ENCODE measurements at places on chromosomes 4 and X.

DNA sequence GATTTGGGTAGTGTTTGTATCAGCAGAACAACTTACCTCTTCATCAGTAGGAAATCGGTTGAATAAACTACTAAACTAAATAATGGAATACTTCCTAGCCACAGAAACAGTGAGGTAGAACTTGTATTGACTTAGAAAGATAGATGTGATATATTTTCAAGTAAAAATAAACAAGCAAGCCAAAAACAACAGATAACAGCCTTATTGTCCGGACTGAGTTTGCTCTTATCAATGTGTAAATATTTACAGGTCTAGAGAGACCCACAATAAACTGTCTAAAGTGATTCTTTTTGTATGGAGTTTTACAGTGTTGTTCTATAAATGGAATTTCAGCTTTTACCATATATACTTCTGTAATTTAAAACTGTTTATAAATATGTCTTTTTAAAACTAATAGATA lies 721.8 kb downstream of the ADGRL3 start:
- no peak for DNase-seq

- no peak for DNase-seq
Observed at GRCh38 chr4:129246910-129247461, 151.0 kb downstream of the C4orf33 start.

DNA sequence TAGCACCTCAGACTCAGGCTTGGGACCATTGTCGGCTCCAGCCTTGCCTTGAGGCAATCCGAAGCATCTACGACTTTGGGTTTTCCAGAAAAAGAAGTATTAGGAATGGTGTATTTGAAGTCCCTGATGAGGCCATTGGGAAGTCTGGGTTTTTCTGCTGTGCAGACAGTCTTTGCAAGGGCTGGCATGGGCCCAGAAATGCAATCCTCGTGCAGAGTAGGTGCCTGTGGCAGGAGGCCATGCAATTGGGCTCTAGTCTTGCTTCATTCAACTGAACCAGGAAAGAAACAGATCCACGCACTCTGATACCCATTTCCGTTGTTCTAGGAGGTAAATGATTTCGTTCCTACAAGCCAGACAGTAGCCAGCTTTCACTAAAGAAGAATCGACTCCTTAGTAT lies 12.4 kb downstream of the ZFP92 start:
- no peak for DNase-seq

DNA sequence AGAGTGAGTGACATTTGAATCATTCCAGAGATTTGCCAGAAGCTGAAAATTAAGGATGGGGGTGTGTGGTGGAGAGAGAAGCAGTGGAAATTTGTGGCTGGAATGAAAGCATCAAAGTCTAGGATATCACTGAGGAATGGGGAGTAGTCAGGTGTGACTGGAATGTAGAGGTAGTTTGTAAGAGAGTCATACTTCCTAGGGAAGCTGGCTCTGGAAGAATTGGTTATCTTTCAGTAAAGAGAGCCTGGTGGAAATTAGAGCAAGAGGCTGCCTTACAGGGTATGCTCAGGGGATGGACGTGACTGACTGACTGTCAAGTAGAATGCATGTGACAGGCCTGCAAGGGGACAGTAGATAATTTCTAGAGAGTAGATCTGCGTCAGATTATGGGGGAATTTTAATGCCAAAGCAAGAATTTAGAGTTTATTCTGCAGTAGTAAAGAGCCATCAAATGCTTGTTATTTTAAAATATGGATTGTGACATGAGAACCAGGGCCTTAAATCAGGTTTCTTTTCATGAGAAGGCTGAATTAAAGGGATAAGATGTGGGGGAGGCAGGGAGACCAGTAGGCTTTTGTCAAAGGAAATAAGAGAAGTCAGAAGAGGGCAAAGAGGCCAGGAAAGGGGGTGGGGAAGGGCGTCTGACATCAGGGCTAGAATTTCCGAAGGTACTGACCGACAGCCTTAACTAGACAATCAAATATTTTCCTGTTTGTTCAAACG lies 109.9 kb downstream of the AFF1 start:
- DNase-seq, result no peak

DNA sequence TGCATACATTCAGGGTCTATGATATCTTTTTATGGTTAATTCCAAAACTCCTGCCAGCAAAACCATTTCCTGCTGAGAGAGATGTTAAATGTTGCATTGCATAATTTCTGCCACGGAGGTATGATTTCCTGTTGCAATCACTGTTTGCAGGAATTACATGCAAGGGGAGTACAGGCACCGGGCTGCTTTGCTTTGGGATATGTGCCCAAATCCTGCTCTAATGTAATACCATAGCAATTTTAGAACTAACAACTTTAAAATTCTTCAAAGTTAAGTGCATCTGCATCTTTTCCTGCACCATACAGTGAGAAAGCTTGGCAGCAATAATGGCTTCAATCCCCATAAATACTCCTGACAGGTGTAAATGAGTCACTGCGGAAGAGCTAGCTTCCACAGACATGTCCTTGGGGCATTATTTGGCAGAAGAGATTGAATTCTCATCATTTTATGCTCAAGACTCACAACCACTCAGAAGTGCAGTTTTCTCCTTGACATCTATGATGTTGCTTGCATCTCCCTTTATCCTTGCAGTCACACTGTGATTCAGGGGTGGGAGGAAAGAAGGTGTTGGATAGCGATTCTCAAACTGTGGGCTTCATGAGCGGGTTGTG lies 29.6 kb downstream of the TRIM2 start:
- DNase-seq, result no peak

DNA sequence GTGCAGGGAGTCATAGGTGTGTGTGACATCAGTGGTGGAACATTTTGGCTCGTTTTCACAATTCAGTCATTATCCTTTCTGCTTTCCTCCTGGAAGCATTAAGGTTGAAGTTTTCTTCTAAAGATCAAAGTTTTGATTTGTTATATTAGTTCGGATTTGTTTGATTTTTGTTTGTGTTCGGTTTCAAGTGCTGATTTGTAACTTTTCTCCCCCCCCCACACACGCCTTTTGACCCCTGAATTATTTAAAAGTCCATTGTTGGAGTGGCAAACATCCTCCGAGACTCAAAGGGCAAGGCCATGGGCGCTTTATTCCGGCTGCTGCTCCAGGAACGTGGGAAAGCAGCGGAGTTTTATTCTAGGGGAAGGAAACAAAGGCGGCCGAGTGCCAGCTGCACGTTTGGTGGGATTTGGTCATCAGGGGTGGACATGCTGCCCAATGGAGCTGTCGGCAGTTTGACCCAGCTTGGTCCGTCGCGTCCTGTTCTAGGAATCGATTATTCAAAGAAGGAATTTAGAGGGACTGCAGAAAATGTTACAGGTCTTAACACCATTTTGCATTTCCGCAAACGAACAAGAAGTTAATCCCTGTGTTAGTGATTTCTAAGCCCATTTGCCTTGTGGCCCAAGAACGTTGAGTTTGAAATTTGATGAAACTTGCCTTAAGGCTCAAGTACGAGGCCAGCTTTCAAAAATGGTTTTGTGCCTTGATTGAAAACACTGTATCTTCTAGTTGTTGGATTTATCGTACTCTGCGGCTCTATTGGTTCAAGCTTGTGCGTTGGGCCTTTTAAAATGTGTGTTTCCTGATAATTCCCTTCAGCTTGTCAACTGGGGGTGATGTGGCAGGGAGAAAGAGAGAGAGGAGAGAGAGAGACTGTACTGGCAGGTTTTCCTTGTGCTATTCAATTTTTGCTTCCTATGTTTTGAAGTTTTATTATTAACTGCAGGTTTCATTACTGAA lies 565 bp upstream of the ZNF41 start:
- no peak for DNase-seq

- DNase-seq, result no peak
Observed at GRCh38 chrX:29315931-29316330, 728.7 kb downstream of the IL1RAPL1 start.

- DNase-seq, result no peak
Observed at GRCh38 chrX:16868920-16869319, 1.2 kb downstream of the RBBP7 start.

DNA sequence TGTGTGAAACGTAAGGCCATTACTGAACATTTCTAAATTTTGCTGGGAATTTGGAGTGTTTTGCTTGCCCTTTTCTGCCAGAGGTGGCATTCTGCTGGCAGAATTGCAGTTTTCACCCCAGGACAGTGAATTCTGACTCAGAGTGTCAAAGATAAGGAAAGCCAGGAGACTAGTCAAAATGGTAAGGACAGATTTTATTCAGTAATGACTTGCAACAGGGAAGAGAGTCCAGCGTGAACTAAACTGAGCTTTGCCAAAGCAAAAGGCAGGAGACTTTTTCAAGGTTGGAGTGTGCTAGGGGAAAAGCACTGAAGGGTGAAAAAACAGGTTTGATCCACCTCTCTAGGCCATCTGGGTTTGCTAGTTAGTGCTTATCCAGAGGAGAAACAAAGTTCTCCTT lies 19.4 kb downstream of the MRFAP1 start:
- no peak for DNase-seq

DNA sequence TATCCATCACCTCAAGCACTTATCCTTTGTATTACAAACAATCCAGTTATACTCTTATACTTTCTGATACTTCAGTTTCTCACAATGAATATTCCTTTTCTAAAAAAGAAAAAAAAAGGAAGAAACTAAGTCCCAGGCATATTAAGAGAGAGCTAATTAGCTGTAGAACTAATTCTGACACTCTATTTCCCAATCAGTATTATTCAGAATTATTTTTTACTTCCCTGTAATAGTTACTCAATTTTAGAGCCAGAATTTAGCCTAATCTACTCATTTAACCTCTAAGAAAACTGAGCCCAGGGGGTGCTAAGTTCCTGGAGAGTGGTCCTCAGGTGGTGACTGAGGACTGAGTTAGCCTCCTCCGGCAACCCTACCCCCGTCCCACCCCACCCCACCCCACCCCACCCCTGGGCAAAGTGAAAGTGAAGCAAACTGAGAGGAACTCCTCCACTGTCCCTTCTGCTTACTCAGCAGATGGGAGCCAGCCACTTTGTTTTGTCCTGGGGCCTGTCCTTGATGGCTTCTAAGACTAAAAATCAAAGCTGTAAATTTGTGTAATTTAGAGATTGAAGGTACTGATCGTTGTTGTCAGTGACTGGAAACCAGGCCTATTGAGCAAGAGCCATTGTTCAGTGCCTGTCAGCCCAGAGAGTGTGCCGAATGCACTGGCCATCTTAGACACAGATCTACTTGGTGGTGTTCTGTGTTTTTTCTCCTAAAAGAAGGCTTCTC lies 162.1 kb downstream of the CBR4 start:
- no peak for DNase-seq

DNA sequence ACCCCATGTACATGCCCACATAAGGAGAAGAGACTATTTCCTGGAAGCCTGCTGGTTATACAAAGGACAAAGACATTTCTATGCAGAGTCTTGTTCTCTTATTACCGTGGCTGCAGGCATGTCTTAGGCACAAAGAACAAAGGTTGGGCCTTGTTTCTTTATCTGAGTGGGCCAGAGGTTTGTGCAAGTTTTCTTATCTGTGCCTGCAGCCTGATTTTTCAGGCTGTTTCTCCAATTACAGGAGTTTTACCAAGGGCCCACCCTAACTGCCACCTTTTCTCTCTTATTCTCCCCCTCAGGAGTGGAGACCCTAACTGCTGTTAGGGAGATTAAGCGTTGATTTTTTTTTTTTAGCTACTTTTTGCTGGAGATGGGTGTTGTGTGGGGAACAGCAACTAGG lies 3.5 kb downstream of the TENT5D start:
- no peak for DNase-seq

DNA sequence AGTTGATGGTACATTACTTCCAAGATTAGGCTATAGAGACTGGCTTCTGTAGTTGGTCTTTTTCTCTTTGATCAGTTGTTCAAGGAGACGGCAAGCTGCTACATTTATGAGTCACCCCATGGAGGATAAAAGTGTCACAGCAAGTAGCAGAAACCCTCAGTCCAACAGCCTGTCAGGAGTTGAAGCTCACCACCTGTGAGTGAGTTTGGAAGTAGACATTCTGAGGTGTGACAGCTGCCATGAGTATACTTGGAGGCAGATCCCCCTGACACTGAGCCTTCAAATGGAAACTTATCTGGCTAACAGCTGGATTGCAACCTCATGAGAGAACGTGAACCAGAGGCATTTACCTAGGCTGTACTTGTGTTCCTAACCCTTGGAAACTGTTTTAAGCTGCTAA lies 68.0 kb downstream of the CCNG2 start:
- DNase-seq, result no peak

DNA sequence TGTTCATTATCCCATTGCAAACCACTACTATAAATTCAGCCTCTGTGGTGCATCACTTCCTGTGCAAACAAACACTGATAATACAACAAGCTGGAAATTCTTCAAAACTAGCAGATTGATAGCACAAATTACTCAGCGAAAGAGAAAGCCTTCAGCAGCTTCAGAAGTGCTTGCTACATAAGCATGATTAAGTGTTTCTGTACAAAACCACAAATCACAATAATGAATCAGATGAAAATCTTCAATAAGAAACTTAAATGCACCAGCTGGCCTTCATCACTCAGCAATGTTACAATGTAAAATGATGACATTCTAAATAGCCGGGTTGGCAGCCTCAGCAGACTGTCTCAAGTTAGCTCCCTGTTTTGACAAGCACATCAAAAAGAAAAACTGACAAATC lies 262.2 kb downstream of the SPOCK3 start:
- no peak for DNase-seq

DNA sequence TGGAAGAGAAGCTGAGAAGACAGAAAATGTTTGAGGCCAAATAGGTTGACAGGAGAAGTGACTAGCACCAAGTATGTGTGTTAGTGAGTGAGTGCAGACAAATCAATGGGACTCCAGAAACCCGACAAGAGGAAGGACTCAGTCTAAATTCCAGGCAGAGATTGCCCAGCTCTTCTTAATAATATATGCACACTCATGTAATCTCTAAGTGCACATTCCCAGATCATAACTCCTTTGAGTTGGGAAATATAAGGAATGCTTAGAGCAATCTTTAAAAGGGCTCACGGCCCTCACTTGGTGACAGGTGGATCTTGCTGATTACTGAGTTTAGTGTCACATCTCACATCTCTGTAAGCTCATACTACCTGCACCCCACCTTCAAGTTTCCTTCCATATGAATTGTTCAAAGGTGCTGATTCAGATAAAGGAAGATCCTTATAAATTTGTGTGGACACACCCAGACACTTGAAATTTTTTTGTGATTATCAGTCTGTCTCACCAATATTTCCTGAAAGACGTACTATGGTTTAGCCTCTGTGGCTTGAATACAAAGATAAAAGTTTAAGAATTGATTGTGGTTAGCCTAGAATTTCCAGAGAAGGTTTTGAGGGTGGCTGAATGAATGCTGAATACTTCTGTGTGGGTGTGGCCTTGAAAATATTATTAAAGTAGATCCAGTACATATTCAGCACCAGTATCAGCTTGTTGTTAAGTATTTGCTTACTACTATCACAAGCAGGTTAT lies 205.1 kb upstream of the UGT8 start:
- no peak for DNase-seq

GRCh38 chrX:118839334-118839958 lies 15.8 kb downstream of the ZCCHC12 start:
- DNase-seq, result peak; percentile 25

DNA sequence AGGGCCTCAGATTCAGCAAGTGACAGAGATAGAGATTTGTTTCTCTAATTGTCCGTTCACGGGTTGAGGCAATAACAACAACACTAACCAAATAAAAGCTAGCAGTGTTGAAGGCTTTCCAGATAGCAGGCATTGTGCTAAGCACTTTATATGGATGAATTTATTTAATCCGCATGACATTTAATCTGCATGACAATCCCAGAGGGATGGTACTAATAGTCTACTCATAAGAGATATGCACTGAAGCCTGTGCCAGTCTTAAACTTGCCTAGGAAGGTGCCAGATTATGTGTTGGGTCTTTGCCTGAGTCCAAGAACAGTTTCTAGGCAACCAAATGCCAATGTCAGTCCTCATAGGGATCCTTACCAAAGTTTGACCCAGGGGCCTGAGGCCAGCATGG lies 37.7 kb upstream of the FAT1 start:
- no peak for DNase-seq

All from activated gamma-delta T cell (primary cell).